ENCODE measurements at places on chromosomes 7 and 10.
A peak's percentile ranks its signal among the peaks of the same experiment; 100 is the strongest.

DNA sequence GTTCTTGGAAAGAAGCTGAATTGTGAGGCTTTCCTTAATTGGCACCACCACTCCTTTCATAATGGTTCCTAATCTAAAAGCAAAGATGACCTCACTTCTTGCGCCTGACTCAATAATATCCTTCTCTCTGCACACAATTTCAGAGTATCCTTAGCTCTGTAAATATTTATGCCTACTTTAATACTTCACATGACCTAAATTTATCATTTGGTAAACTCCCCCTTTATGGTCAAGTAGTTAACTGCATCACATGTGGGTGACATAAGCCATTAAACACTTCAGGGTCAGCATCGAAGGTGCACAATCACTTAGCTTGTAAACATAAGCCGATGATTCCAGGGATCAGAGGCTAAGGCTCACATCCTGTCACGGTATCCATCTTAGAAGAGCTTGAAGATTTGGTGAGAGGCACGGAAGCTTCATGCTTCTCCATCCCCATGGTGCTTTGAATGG is 7.3 kb upstream of the RHOBTB1 start:
- no peak for DNase-seq

DNA sequence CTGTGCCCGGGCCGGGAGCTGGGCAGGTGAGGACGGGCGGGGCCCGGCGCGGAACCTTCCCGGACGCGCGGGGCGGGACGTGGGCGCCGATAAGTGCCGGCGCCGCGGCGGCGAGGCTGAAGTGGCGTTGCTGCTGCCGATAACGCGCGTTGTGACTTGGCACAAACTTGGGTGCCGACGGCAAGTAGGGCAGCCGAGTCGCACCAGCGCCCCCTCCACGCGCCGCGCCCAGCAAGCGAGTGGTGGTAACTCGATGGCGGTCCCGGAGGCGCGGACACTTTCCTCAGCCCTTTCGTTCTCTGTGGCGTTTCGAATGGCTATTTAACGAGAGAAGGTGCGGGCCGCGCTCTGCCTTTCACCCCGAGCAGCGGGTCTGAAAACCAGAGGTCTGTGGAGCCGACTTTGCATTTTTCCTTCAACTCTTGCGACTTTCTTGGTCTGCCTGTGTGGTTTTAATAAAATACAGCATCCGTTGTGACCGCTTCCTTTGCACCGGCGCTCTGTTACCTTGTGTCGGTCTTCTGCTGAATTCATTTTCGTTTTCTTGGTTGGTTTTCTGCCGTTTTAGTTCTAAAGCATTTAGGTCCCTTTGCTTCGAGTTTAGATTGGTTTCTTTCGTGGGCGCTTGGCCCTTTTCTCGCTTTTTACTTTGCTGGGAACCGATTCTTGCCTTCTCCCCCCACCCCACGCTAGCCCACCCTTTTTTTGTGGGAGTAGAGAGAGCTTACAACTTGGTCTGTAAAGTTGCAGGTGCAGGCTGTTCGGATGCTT is 701 bp downstream of the STK17A start:
- DNase-seq = peak; percentile 58

DNA sequence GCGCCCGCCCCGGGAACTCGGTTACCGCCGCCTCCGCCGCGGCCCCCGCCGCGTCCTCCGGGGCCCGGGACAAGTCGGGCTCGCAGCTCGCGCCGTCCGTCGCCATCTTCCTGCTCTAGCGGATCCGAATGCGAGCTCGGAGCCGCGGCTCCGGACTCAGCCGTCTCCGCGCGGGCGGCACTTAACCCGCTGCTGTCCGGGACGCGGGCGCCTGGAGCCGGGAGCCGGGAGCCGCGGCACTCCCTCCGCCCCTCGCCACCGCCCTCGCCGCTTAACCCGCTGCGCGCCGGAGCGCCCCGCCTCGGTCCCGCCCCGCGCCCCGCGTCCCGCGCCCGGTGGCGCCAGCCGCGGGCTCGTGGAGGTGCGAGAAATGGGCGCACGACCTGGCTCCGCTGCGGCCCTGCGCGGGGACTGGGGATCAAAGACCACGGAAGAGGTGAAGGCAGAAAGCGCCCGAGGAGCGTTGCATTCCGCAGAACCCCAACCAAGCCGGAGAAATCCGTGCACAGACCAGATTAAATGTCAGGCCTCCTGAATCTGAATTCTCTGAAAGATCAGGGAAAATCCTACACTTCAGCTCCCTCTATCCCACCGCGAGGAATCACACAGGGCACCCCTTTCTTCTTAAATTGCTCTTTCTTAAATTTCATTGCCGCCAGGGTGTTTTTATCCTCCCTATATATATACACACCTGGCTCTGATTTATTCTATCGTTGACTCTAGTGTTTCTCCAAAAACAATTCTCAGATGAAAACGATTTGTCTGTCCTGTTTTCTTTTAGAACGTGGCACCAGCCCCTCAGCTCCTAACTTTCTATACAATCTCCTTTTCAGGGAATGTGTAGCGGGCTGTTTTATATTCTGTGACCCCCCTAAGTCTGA is at the start of gene CTTNBP2:
Gene CTTNBP2 (minus strand): TSS at position 132 of the 881 bp plus-strand sequence. CDS start 26 bp downstream, at position 106.
- DNase-seq = peak; percentile 38

- DNase-seq = peak; percentile 12
Observed at GRCh38 chr10:61758433-61758832, 95.7 kb downstream of the CABCOCO1 start.

- peak; percentile 52 for DNase-seq
Observed at GRCh38 chr10:30581779-30582380, 47.7 kb downstream of the LYZL2 start.

DNA sequence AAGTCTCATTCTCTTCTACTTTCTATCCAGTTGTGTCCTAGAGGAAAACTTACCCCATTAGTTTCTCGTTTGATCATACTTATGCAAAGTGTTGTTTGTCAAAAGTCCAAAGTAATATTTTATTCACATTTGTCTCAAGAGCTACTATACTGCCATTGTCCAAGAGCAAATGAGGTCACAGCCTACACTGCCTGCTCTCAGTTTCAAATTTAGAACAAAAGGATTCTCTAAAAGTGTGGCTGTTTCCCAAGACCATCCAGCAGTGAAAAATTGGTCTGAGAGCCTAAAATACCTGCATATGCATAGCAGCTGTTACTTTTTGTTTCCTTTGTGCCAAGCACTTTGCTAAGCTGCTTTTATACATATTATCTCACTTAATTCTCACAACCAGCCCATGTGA is 439.5 kb upstream of the NFE2L3 start:
- no peak for DNase-seq

- no peak for DNase-seq
Observed at GRCh38 chr7:84482476-84482875, 287.9 kb upstream of the SEMA3A start.

DNA sequence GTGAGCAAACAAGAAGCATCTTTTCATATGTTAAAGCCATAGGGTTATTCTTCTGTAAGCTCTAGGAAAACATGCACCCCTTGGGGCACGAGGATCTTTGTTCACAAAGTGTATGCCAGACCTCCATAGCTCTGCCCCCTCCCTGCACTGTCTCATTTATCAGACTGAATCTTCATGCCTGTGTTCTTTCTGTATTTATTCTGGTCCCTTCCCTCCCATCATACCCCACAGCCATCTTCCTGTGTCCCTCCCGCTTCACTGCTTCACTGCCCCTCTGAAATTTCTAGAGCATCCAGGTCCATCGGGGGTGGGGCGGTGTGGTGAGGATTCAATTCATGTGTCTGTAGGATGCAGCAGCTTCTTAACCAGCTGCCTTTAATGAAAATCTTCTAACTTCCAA is 7.5 kb downstream of the EPHB6 start:
- no peak for DNase-seq

GRCh38 chr10:104816501-104816900 is 175.4 kb downstream of the SORCS3 start:
- no peak for DNase-seq

DNA sequence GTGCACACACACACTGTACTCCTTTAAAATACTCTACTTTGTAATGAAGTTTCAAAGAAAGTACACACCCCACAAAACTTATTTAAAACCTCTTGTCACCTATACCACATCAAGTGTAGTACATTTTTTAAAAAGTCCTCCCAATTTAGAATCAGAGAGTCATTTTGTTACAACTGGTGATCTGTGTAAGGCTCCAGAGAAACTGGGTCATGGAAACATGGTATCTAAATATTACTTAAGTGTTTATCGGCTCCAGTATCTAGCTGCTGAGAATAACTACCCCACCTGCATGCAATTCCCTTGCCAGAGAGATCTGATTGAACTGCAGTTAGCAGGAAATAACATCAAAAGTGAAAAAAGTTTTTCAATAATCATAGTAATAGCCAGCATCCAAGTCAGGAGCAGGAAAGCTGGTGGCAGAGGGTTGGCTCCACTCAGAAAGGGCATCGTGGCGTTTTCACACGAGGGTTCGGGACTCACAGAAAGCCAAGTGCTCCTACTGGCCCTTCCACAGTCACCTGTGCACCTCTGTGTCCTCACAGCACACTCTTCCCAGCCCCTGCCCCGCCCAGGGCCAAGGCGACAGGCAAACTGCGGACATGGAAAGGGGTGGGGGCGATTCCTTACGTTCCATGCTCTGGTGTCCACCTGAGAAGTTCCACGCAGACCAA is 6.5 kb downstream of the RGS10 start:
- no peak for DNase-seq

- DNase-seq = no peak
Observed at GRCh38 chr7:99881370-99881769, 4.5 kb upstream of the OR2AE1 start.

GRCh38 chr10:22429146-22429545 is 83.8 kb downstream of the SPAG6 start:
- no peak for DNase-seq

DNA sequence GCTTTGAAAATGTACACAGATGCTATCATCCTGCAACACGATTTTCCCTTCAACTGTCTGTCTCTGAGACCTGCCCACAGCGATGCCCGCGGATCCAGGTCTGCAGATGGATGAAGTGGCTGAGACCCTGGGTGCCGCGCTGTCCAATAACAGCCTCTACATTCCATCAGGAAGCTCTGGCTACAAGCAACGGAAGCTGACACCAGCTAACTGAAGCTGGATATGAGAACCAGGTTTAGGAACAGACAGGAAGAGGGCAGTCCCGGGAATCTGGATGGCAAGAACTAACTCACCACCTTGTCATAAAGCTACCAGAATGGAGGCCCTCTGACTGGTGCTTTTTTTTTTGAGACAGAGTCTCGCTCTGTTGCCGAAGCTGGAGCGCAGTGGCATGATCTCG is 32.3 kb upstream of the CTBP2 start:
- DNase-seq = no peak

DNA sequence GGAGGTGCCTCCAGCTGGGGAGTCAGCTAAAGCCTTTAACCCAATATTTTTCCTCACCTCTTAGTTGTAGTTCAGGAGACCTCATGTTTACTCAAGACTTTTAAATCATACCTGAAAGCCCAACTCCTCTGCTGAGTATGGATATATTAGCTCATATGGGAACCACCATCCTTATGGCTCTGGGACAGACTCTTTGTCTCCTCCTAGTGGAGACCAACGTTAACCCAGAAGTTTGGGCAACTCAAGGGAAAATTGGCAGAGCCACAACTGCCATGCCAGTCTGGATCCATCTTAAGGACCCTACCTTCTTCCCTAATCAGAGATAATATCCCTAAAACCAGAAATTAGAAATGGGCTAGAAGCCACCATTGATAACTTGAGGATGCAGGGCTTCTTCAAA is 80.8 kb downstream of the TMEM106B start:
- DNase-seq = no peak

DNA sequence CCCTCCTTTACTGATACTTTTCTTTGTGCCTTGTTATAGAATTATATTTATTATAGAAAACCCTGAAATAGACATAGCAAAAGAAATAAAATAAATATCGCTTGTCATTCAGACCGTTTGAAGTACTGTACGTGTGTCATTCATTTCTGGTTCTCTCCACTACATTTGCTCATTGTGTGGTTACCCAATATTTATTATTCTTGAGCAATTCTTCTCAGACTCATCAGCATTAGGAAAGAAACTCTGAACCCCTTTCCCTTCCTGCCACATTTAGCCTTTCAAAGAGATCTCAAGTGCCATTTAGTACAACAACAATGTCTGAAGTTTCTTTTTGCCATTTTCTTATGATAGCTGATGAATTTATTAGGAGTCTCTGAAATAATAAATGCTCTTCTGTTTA is 154.1 kb downstream of the KIAA1217 start:
- DNase-seq = peak; percentile 37

DNA sequence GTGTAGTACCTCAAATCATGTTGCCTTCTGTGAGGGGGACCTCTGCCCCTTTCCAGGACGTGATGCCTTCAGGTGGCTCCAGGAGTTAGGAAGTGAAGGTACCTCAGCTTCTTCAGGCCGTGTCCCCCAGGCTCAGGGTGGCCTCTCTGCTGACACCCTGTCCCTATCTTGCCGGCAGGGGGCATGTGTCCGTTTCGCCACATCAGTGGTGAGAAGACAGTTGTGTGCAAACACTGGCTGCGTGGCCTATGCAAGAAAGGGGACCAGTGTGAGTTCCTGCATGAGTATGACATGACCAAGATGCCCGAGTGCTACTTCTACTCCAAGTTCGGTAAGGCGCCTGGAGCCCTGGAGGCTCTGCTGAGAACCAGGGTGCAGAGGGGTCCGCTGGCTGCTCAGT is 9.2 kb downstream of the CPSF4 start:
- DNase-seq = no peak

DNA sequence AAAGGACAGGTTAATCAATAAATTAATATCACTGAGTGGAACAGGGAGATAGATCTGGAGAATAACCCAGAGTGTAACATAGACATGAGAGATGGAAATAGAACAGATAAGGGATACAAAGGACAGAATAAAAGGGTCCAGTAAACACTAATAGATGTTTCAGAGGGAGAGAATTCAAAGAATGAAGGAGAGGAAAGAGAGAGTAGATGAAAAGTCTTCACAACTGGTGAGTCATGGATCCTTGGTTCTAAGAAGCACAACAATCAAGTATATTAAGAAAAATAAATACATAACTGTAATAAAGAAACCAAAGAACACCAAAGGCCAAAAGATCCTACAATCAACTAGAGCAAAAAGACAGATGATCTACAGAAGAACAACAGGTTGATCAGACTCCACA is 66.3 kb downstream of the BEND7 start:
- peak; percentile 12 for DNase-seq

GRCh38 chr10:5629303-5630111 is 36.9 kb downstream of the ASB13 start:
- DNase-seq = peak; percentile 80

DNA sequence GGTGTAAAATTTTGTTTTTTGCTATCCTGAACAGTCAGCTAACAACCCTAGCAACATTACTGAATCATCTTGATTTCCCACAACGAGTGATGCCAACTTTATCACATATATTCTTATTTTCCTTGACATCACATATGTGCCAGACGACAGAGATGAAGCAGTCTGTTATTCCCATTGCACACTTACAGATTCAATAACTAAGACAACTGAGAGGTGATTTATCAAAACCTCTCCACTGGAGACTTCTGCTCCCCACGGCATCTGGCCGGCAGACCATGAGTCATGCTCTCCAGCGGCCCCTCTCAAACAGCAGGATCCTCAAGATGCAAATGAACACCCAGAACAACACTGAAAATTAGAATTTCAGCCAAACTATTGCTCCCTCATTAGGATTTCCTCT is 57.1 kb downstream of the AMPH start:
- peak; percentile 52 for DNase-seq

DNA sequence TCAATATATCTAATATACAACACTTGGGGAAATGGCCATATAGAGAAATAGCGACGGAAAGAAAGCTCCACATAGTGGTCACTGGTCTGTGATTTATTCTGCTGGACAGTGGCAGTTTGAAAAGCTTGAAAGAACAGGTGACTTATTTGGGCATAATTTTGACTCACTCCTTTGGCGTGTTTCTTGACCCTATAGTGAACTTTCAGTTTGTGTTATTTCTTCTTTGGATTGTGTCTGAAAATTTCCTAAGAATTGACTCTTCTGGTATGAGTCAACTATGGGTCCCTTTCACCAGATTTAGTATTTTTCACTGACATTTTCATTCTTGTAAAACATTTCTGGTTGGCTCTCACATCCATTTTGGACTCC is 25.8 kb upstream of the IMMP2L start:
- peak; percentile 0 for DNase-seq

Data from AG10803 (cell line).